H54 (cell line): ENCODE measurements at places on chromosomes 5 and 9.

GRCh38 chr5:138459311-138459933, 5.9 kb upstream of the EGR1 start:
- no peak for DNase-seq

- no peak for DNase-seq
Observed at GRCh38 chr9:135340143-135340655, 139.4 kb upstream of the PPP1R26 start.

- DNase-seq = no peak
Observed at GRCh38 chr9:137721479-137721878, 102.7 kb downstream of the EHMT1 start.

DNA sequence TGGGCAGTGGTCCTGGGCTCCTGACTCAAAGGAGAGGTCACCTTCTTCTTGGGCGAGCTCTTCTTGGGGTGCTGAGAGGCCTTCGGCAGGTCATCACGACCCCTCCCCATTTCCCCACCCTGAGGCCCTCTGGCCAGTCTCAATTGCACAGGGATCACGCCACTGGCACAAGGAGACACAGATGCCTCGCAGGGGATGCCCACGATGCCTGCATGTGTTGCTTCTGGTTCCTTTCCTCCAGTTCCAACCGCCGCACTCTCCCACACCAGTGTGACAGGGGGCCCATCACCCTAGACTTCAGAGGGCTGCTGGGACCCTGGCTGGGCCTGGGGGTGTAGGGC, 1.3 kb downstream of the CEL start:
- no peak for DNase-seq

GRCh38 chr9:125990793-125991220, 243.6 kb downstream of the PBX3 start:
- DNase-seq = no peak

DNA sequence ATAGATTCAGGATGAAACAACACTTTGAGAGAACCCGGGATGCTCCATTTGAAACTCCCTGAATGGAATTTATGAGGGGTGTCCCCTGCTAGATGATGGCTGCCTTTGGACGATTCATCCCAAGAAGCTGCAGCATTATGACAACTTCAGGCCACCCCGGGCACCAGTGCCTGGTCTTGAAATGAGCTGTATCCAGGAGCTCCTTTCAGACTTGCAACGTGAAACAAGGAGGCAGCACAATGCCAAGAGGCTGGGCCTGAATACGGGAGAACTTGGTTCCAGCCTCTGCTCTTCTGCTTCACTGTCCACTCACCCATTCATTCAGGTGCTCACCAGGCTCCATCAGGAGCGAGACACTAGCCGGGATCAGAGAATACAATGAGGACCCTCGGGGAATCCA, 78.3 kb downstream of the STK10 start:
- DNase-seq = no peak

DNA sequence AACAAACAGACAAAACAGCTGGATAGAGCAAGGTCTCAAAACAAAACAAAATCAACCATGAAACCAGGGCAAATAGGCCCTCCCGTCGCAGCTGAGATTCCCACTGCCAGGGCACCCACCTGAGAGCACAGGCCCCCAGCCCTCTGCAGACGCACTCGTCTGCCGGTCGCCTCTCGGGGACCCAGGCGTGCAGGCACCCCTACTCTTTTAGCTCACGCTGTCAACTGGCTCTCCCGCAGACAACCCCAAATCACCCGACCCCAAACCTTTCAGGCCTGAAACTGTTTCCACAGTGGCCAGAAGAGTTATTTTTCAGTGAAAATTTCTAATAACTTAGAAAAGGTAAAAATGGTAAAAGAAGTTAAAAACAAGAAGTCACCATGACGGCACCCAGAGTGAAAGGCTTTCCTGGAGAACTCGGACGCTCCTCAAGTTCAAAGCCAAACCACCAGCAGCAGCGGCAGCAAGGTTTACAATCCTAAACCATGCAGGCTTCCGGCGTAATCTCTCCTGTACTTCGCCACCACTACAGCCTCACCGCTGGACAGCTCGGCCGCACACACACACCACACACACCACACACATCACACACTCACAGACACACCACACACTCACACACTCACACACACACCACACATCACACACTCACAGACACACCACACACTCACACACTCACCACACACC, 1.9 kb upstream of the UBE2QL1 start:
- DNase-seq = no peak

- no peak for DNase-seq
Observed at GRCh38 chr9:95722141-95722540, 153.3 kb upstream of the ERCC6L2 start.

- DNase-seq = no peak
Observed at GRCh38 chr9:14813336-14814248, 91.1 kb upstream of the CER1 start.

DNA sequence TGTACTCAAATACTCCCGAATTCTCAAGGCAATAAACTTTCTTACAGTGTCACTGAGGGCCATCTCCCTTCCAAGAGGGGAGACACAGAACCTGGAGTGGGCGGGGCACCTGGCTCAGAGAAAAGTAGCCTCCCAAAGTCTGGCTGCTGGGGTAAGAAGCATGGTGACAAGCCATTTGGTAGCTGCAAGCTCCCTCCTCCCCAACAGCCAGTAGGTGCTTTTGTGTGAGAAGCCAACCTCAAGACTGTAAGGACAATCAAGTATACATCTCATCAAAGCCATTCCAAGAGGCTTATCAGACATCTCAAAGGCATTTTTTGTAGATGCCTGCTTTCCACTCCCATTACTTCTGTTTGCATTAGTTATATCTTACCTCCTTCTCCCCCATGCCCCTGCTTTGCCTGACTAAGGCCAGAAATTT, 1.4 kb downstream of the DAB2 start:
- no peak for DNase-seq

DNA sequence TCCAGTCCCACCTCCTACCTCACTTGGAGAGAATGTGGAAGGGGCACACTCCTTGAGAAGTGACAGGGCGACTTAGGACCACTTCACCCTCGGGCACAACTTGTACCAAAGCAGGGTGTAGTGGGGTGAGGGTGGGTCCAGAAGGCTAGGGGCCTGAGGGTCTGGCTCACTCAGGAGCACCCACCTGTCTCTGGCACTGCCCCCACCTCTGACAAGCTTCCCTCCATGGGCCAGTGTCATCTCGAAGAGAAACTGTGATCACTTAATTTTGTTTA, 76.9 kb upstream of the OLFM1 start:
- no peak for DNase-seq
